Fibroblast of lung (primary cell): ENCODE measurements at places on chromosomes 5 and 9. TPM values are rescaled to one million over a fixed set of nuclear protein-coding genes. Genes with fewer than 3 reads are reported as not detected.

DNA sequence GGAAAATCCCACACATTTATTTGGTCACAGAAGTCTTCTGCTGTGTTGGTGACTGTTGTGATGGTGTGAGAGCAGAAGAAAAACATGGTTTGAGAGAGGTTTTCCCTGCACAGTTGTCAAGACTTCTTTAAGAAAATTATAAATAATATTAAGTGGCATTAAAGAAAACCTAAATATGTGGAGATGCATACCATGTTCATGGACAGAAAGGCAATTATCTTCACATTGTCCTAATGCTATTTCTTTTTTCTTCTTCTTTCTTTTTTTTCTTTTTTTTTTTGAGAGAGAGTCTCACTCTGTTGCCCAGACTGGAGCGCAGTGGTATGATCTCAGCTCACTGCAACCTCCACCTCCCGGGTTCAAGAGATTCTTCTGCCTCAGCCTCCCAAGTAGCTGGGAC lies 24.3 kb upstream of the ERGIC1 start:
- DNase-seq: no peak

GRCh38 chr5:7668161-7668560 lies 182.8 kb downstream of the CFAP90 start:
- no peak for DNase-seq

GRCh38 chr9:77469515-77470231 lies 178.4 kb downstream of the GNA14 start:
- peak; percentile 96 for DNase-seq

DNA sequence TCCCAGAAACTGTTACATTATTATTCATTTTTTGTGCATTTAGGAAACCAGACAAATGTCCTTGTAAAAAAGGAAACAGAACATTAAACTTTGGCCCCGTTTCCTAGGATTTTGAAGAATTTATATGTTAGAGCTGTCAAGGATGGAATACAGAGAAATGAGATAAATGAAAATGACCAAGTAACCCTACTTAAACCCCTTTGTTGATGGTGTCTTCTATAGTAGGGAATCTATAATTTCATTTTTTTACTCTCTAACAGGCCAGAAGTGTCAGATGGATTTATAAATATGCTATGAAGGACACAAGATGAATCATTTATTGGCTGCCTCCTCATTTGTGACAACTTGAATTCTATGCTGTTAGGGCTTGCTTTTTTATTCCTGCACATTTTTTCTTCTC lies 1047.1 kb downstream of the PTPRD start:
- no peak for DNase-seq

DNA sequence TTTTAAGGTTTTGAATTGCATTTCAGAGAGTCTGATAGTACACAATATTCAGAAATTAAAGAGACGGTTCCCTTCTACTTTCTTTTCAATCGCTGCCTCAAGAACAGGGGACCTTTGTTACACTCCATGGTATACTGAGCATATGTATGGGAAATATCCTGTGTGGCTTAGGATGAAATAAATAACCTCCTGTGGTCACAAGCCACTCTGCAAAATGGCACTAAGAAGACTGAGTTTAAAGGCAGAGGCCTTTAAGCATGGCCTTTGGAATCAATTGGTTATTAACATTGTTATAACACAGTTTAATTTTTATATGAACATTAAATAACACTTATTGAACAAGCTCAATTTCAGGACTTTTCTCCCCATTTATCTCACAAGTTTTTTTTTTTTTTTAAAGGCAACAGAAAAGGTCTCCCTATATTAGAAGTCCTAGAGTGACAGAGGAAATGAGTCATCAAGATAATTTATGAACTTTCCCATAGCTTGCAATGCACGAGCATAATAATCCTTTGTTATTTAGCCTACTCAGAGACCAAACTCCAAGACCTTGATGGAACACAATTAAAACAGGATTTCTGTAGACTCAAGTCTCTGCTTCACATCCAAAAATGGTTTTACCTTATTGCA lies 341.9 kb downstream of the TMEM167A start:
- peak; percentile 77 for DNase-seq

DNA sequence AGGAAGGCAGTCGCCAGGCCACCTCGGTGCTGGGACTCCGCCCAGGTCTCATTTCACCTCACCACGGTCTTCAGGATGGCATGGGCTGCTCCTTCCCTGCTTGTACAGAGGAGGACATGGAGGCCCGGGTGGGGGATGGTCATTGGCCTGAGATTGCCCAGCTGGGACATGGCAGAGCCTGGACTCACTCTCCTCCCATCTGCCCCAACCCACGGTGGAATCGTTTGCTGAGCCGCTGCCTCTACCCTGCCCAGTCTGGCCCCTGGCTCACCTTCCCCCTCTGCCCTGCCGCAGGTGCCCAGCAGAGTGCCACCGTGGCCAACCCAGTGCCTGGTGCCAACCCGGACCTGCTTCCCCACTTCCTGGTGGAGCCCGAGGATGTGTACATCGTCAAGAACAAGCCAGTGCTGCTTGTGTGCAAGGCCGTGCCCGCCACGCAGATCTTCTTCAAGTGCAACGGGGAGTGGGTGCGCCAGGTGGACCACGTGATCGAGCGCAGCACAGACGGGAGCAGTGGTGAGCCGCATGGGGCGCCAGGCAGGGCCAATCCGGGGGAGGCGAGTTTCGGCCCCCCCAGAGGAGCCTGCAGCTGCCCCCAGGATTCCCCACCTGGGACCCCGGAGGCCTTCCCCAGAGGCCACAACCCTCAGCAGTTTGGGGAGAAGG lies 36.7 kb downstream of the HK3 start:
- DNase-seq: no peak

DNA sequence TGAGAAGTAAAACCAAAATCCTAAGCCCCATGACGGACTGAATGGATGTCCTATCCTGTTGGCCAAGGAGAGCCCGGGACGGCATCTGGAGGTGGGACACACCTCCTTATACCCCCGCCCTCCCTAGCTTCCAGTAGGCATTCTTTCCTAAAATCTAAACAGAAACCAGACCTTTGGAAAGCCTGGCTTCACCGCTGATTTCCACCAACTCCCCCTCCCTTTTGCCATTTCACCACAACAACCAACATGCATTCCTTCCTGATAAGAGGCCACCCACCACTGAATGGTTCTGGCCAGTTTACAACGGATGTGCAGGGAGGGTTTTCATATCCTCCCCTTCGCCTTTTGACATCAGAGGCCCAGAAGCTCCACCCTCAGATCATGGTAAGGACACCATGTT lies 9.2 kb upstream of the RARS1 start:
- DNase-seq: peak; percentile 90

- DNase-seq: no peak
Measured at GRCh38 chr5:144236499-144236898, 65.8 kb downstream of the KCTD16 start.

GRCh38 chr5:171597946-171598640 lies 178.6 kb downstream of the FGF18 start:
- no peak for DNase-seq

DNA sequence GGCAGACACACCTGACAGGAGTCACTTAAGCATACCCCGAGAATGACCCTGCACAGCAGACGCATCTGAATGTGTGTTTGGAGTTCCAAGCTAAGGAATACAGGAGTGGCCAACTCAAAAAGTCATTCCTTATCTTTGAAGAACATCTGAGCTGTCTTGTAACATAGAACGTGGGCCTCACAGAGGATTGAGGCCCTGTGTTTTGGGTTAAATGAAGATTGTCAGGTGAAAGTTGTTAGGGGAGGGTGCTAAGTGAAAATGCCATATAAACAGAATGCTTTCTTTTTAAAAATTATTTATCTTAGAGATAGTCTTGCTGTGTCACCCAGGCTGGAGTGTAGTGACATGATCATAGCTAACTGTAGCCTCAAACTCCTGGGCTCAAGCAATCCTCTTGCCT lies 100.9 kb downstream of the PIK3R1 start:
- no peak for DNase-seq

DNA sequence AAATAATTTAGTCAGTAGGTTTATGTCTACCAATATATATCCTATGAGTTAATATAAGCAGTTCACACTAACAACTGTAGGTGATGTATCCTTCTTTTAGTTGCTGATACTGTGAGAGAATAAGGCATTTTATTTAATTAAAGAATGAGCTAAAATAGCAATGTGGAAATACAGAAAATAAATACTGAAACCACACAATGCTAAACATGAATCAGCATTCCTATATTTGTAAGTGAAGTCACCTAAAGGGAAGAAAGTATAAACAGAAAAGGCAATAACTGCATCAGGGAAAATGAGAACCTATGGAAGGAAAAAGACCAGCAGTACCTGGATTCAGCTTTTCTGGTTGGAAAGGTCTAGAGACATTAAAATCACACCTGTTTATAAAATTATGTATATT lies 336.0 kb downstream of the PDE4D start:
- DNase-seq: no peak

DNA sequence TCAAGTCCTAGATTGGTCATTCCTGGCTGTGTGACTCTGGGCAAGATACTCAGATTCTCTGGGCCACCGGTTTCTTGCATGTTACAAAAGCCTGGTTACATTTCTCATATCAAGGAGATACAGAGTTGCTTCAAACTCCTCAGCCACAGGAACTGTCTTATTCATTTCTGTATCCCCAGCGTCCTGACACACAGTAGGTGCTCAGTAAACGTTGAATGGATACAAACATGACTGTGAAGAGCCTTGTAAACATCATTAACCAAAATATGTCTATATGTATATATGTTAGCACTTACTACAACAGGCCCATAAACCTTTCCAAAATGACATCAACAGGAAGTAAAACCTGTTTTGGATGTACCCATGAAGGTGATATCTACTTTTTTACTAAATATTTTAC lies 1.6 kb downstream of the CLTB start:
- DNase-seq: no peak

- DNase-seq: no peak
Measured at GRCh38 chr5:150766251-150766650, 7.4 kb upstream of the DCTN4 start.

DNA sequence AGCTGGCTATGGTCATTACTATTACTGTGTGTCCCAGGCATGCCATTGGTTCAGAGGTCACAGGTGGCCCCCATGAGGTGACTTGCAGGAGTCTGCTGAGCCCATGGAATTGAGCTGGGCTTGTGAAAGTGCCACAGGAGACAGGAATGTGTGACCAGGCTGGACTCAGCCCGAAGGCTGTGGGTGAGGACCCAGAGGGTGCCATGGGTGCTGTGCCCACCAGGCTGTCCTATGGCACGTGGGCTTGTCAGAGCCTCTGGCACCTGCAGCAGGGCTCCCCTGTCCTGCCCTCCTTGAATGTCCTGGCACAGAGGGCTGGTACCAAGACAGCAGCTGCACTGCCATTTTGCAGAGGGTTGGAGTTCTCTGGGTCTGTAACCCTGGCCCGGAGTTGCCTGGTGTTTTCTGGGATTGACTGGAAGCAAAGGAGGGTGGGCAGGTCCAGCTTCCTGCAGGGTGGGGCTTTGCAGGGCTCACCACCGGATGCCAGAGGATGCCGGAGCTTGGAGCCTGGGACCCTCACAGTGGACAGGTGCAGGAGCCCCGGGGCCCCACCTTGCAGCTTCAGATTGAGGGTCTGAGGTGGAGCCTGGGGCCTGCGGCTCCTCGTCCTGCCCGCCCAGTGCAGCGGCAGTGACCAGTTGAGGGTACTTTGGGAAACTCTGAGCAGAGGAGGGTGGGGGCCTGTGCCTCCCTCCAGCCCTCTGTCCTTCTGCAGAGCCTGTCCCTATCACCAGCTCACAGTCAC lies 14.2 kb downstream of the COL5A1 start:
- DNase-seq: no peak

DNA sequence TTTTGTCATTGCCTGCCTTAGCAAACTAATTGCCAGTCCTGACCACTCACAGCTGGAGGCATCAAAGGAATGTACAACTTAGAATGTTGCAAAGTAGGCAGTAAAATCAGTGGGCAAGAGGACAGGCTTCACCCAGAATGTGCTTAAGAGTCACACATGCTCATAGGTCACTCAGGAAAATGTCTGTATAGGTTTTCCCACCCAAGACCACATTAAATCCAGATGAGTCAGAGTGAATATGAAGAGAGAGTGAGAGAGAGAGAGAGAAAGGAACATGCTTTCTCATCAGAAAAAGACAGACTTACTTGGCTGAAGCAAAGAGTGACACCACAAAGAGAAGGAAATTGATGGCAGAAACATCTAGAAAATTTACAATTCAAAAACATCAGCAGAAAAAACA lies 37.9 kb downstream of the PLEKHG4B start:
- DNase-seq: peak; percentile 82

DNA sequence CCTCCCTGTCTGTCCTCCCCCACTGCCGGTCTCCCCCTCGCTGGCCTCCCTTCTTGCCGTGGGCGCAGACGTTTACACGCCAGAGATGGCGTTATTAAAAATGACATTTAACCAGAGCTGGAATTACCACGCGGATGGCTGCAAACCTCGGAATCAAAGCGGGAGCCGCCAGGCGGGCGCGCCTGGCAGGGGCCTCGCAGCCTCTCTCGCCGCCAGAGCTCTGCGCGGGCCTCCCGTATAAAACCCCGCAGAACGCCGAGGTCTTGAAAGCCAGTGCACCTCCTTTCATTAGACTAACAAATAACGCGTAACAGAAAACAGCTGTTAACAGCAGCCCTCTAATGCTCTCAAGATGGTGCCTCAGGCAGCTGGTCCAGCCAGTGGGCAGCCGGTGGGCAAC lies 10.2 kb downstream of the PRRX2 start:
- DNase-seq: no peak

LAMC3 gene
- under 0.01 and 0.17 TPM in 2 replicates for total RNA-seq

ARRDC3 gene
- 87.1 and 105 TPM in 2 replicates for total RNA-seq

SLC34A1 gene
- not detected in 2 replicates for total RNA-seq

TAF1L gene
- under 0.01 TPM in 2 replicates for total RNA-seq

MLANA gene
- total RNA-seq: not detected in 2 replicates

TICAM2 gene
- total RNA-seq: 4.1 and 8.8 TPM in 2 replicates

ADAMTSL1 gene
- total RNA-seq: 11.6 and 27.9 TPM in 2 replicates

PCDHGB7 gene
- total RNA-seq: 13.0 and 13.6 TPM in 2 replicates
